Thoracic aorta (tissue), 2 donors: ENCODE measurements at places on chromosomes 2 and 18. TPM values are rescaled to one million over a fixed set of nuclear protein-coding genes. Genes with fewer than 3 reads are reported as not detected.

DNA sequence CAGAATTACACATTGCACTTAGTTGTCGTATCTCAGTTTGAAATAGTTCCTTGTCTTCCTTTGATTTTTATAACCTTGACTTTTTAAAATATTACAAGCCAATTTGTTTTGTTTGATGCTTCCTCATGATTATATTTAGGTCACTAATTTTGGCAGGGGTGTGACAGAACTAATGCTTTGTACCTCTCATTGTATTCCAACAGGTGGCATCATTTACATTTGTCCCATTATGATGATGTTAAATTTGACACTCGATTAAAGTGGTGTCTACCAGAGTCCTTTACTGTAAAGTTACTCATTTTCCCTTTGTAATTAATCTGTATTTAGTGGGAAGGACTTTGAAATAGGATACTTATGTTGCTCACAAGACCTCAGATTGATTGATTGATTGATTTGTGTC is 21.5 kb upstream of the MFSD2B start:
- no peak for DNase-seq

DNA sequence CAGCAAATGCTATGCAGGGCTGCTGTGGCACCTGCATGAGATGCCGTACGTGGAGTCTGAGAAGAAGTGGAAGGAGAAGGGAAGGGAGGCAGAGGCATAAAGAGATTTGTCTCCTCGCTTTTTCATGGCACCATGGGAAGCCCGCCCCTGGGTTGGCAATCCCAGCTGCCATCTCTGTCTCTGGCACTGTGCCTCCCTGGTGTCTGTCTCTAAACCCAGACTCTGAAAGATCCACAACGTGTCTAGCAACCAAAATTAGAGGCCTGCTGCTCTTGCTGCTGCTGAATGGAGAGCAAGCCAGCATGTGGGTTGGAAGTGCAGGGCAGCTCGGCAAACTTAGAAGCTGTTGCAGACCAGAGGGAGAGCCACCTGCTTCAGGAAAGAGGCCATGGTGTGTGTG is 53.1 kb downstream of the INO80C start:
- no peak for DNase-seq

DNA sequence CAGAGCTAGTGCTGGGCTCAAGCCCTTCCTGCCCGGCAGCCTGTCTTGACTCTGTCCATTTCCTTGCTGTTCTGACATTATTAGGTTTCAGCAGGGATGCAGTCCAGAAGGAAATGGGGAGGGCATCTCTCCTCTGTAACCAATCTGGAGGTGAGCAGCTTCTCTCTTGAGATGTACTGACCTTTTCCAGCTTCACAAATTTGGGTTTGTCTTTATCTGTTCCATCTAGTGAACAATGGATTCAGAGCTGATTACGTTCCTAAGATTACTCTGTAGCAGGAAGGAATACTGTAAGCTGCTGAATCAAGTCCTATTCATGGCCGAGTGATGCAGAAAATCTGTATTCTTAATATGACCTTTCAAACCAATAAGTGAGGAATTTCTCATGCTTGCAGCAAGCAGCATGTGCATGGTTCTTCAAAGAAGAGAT is 11.0 kb downstream of the PLA2R1 start:
- no peak for DNase-seq

DNA sequence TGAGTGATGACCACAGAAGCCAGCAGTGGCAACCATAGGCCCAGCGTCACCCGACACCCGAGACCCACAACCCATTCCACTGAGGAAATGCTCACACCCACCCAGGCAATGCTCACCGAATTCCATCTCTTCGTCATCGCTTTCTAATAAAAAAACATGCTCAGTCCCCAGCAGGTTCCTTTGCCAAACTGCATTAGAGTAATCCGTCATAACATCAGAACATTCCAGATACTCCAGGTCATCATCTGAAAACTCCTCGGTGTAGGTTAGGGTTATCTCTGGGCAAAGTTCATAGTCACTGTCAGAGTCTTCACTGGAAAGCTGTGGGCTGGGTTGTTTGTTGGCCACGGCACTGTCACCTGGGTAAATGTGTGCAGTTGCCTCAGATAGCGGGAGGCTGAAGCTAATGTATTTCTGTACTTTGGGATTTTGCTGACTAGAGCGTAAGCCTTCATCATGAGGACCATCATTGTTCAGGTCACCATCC is 49.3 kb downstream of the ALPK2 start:
- no peak for DNase-seq

Gene PKDCC
- total RNA-seq = 225 TPM

Gene GREB1L
- total RNA-seq = 20.0 TPM

Gene ADCYAP1
- total RNA-seq = 15.3 TPM

DNA sequence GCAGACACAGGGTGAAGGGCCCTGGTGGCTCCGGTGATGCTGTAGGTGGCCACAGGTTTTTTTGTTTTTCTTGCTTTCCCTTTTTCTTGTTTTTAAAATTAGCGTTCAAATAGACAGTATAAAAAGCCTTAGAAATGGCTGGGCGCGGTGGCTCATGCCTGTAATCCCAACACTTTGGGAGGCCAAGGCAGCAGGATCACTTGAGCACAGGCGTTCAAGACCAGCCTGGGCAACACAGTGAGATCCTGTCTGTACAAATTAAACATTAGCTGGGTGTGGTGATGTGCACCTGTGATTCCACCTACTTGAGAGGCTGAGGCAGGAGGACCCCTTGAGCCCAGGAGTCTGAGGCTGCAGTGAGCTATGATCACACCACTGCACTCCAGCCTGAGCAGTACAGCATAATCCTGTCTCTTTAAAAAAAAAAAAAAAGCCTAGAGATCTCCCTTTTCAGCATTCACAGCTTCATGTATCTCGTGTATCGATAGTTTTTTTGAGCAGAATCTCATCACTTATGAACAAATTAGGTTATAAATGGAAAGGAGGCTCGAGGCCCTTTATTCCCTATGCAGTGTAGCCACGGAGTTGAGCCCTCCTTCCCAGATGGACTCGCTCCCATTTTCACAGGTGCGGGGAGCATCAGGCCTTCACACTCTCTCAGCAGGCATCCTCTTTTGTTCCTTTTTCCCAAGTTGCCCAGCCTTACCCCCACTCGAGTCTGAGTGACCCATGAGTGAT is 50.8 kb downstream of the EMILIN2 start:
- DNase-seq = no peak

GRCh38 chr2:234821946-234822475 is 129.8 kb upstream of the SH3BP4 start:
- no peak for DNase-seq

GRCh38 chr2:43802135-43802534 is 28.3 kb downstream of the DYNC2LI1 start:
- DNase-seq = no peak

DNA sequence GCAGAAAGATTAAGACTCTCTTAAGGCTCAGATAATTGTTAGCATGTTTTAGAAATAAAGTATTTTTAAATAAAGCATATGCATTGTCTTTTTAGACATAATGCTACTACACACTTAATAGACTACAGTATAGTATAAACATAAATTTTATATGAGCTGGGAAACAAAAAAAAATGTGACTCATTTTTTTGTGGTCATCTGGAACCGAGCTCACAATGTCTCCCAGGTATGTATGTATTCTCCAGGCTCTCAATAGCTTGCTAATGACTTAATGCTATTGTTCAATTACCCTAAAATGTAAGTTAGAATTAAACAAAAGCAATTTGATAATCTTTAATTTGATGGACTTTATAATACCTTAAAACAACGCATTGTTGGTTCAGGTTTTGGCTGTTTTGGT is 167.2 kb downstream of the NUP35 start:
- DNase-seq = no peak

DNA sequence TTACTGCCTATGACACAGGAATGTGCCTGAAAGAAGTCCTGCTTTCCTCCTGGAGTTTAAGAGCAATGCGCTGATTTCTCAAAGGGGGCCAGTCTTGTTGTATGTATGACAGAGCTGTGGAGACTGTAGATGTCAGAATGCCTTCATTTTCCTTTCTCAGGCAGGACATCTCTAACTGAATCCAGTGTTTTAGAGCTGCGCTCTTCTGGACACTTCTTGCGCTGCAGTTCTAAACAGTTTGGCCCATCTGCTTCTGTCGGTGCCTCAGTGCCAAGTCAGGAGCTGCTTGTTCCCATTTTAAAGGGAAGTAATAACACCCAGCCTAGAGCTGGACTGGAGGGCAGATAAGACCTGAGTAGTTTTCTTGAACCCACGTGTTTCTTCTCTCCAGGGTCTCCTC is 91.4 kb downstream of the ESCO1 start:
- DNase-seq = no peak

Gene CNTNAP5
- total RNA-seq = not detected

Gene DCC
- not detected for total RNA-seq

Gene MEIS1
- 58.4 TPM for total RNA-seq

- DNase-seq = no peak
Observed at GRCh38 chr2:44560941-44561340, 199.2 kb downstream of the CAMKMT start.

DNA sequence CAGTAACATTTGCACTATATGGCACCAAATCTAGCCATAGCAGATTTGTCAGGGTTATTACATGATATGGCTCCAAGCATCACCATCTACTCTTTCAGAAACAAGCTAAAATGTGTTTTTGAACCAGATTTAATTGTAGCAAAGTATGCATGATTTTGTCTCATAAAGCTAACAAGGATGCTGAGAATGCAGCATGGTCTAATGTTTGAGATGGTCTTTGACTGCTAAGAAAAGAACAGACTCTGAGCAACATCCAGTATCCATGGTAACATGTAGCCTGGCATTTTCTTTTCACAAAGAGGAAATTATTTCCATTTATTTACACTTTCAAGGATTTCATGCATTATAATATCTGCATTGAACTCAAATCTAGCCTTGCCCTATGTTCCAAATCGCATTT is 206.5 kb downstream of the PDE1A start:
- no peak for DNase-seq

DNA sequence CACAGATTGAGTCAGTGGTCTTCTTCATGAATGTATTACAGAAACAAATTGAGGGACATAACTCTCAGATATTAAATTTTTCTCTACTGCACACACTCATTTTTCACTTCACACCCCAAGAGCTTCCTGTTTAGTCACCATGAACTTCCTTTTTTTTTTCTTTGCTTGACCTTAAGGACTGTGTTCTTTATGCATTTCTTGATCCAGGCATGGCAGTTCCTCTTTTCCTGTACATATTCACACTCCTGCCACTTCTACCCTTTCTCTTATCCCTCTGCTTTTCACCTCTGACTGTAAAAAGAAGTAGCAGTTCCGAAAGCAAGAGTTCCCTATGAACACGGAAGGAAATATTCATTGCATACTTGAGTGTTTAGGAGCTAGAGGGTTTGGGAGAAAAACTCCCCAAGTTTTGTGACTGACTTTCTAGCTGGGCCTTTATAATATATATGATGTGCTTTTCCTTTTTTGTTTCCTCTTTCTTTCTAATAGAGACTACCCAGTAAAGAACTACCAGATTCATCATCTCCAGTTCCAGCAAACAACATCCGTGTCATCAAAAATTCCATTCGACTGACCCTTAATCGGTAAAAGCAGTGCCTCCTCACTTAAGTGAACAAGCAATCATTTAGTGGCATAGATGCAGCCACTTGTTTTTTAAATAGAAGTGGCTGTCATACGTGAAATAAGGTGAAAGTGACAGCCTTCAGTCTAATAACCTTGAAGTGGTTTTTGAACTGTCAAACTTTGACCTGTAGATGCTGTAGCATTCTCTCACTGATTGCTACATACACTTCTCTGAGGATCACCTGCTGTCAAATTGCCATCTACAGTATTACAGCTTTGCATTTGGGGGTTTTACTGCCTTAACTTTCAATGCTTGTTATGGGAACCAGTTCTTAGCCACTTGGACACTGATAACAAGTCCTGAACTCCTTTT is 40.8 kb downstream of the PAPOLG start:
- no peak for DNase-seq

- DNase-seq = no peak
Observed at GRCh38 chr2:6960659-6961058, 43.4 kb downstream of the RNF144A start.

Gene C18orf54
- total RNA-seq = 1.1 TPM

DNA sequence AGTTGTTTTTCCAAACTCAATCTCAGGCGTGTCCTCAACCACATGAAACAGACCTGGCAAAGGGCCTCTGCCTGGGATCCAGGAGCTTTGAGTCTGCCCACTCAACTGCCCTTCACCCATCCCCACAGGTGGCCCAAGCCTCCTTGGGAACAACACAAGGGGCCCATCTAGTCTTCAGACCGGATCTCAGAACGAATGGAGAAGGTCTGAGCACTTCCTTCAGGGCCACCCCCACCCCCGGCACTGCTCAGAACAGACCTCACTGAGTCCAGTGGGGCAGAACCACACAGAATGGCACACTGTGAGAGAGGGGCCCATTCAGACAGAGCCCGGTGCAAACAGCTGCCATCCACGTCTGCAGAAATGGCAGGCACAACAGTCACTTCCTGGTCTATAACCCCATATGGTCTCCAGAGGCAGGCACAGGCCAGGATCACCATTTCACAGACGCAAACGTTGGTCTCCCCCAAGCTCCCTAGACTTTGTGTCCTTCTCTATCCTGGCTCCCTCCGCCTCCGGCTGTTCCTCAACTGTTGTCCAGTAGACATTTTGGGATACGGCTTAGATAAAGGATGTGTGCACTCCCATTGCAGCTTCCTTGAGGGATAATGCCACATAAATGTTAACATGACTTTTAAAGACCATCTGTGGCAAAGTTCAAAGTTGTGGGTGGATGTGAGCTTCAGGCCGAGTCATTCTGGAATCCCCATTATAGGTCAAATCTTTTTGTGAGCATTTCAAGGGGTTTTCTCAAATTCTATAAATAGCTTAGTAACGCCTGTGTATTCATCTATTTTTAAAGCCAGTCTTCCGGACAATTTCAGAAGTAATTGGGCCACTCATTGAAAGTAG is 149.7 kb downstream of the SMAD7 start:
- no peak for DNase-seq

DNA sequence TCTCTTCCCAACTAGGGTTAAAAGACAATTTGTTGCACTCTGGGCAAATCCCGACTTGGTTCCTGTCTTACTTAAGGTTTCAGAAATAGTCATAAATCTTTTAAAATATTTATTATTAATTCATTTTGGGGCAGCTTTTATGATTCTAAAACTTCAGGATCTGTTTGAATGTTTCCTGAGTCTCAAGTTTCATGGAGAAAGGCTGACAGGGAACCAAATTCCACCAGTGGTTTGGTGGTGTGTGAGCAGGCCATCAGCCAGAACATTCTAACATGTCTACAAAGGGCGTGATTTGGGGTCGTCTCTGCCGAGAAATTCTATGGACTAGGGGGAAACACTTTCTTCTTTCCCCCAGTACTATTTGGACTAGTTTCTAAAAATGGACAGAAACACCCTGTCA is 366.4 kb downstream of the ZNF521 start:
- no peak for DNase-seq

- no peak for DNase-seq
Observed at GRCh38 chr2:111706481-111707001, 177.5 kb downstream of the ANAPC1 start.

Gene OLA1
- total RNA-seq = 48.0 TPM

- DNase-seq = no peak
Observed at GRCh38 chr18:44128365-44128764, 552.3 kb upstream of the SETBP1 start.
